ENCODE measurements at places on chromosomes 3 and 15.

GRCh38 chr3:157129803-157130466 is 30.0 kb downstream of the CCNL1 start:
- DNase-seq, result no peak

DNA sequence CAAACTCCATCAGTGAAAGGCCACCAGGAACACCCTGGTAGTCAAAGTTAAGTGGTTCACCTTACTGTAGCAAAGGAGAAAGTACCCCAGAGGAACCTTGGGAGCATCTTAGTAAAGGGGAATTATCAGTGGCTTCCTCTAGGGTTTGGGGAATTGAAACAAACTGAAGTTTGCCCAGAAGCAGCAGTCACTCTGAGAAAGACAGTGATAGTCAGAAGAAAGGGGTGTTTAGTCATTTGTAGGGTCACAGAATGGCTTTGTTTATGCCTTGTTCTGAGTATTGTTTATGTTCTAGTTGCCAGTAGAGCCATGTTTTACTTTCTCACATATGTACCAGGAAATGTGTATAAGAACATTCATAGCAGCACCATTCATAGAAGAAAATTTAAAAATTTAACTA is 93.8 kb downstream of the FHIT start:
- DNase-seq, result no peak

- peak; percentile 87 for DNase-seq
These were observed 1.1 kb downstream of the CELSR3 start for GRCh38 chr3:48661501-48662144.

GRCh38 chr3:128054367-128054766 is 2.1 kb downstream of the SEC61A1 start:
- no peak for DNase-seq

DNA sequence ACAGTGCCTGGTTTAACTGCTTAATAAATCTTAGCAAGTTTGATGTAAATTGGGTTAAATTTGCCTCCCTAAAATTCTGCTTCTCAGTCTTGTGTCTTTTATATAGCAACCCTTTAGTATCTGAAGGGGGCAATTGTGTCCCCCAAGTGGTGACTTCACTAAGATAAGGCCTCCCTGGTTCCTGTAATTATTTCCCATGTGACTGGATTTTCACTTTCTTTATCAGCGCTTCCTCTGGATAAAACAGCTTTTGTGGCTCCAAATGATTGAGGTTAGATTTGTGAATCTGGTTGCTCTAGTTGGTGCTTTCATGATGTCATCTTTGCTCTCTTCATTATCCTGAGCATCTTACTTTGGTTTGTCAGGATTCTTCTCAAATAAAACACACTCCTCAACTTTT is 334.3 kb upstream of the CTDSPL start:
- DNase-seq, result no peak

DNA sequence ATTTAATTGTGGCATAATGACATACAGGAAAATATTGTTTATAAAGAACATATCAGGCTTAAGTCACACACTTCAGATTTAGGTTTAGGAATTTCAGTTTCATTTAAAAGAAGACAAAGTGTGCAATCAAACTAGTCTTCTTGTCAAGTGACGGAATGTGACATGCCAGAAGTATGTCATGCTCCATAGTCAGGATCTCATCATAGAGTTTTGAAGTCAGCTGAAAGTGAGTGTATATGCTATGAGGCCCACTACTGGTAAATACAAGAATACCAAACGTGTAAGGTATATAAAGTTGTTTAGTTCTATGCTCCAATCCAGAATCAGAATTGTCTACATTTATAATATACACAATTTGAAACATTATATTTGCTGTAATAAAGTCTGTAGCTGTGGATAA is 988.4 kb downstream of the TBL1XR1 start:
- no peak for DNase-seq

- DNase-seq, result no peak
These were observed 219.7 kb upstream of the COL8A1 start for GRCh38 chr3:99418709-99419108.

DNA sequence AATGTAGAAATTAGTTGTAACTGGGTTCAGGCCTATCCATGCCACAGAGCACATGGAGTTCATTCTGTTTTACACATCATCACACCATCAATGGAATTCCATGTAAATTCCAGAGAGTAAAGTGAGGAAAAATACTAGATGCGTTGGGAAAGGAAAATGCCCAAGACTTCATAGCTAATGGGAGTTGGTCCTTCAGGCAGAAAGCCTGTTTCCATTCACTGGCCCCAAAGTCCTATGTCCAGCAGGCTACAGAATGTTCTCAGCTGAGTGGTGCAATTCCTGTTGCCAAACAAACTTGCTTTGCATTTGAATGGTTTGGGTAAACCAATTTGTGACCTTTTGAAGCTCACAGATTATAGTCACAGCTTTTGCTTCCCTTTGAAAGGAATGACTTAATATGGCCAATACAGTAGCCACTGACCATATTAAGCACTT is 164.6 kb upstream of the PFN2 start:
- no peak for DNase-seq

GRCh38 chr3:106811376-106811775 is 565.9 kb upstream of the CCDC54 start:
- DNase-seq, result no peak

- no peak for DNase-seq
These were observed 562 bp downstream of the TCTA start for GRCh38 chr3:49412632-49413337.

- DNase-seq, result no peak
These were observed 69.3 kb upstream of the CBLB start for GRCh38 chr3:105938101-105938500.

DNA sequence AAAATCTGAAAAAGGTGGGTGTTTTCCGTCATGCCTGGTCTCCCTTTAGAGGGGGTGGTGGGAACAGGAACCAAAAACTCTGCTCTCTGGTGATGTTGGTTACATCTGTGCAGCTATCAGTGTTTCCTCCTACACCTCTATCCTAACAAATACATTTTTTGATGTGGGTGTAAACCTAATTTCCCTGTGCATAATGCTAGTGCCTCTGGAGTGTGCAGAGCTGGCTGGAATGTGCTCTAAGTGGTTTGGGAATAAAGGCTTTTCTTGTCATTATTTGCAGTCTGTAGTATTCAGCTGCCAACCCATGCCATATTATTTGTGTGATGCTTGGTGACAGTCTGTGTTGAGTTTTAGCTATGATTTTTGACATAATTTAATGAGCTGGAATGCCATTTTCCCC is 547.6 kb downstream of the NLGN1 start:
- no peak for DNase-seq

GRCh38 chr3:38163117-38163840 is 2.1 kb upstream of the OXSR1 start:
- DNase-seq, result no peak

DNA sequence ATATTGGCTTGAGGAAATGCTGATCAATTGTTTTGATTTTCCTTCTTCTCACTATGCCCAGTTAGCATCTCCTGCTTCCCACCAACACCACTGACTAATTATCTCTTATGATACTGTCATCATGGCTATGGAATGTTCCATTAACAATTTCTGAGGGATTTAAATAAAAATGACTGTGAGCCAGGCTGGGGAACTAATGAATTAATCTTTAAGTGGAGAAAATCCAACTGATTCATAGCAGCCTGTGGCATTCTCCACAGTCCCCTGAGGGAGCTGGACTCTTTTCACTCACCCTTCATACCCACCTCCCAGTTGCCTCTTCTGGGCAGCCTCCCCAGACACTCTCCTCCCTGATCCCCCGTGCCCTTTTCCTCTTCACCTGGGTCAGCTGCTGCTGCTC is 353.6 kb downstream of the CLSTN2 start:
- no peak for DNase-seq

DNA sequence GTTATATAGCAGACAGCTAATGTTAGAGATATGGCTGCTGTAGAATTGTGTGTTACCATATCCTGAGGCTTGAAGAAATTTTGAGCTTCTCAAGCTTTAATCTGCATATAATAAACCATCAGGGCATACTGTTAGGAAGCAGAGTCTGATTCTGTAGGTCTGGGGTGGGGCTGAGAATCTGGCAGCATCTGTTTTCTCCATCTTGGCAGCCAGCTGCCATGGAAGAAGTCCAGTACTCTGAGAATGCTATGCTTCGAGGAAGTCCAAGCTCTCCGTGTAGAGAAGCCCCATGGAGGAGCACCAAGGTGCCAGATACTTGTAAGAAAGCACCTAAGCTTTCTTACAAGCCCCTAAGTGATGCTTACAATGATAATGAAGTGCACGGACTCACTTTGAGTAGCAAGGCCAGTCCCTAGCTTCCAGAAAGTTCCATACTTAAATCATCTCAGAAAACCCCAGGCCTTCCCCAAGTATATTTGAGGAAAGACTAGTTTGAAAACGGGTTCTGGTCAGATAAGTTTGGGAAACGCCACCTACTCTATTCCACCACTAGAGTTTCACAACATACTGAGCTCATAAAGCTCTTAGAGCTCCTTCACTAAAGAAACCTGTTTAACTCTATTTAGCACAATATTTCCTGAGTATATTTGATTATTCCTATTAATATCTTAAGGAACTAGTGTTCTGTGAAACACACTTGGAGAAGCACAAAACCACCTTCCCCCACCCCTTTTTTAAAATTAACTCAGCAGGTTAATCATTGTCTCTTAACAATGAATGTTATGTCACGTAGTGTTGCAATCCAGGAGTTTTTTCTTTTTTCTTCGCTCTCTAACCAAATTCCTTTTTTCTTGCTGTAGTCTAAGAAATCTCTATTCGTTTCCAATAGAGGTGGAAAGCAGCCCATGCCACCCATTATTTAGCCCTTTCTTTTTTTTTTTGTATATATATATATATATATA is 59.9 kb upstream of the RASGRP1 start:
- no peak for DNase-seq

GRCh38 chr15:73196113-73196512 is 143.8 kb downstream of the NEO1 start:
- DNase-seq, result no peak
